ENCODE measurements at places on chromosomes 2 and 18. TPM values are rescaled to one million over a fixed set of nuclear protein-coding genes. Genes with fewer than 3 reads are reported as not detected.
A peak's percentile ranks its signal among the peaks of the same experiment; 100 is the strongest.

POTEJ gene
- total RNA-seq, result 0.60 TPM

TRAK2 gene
- total RNA-seq, result 78.9 TPM

DNA sequence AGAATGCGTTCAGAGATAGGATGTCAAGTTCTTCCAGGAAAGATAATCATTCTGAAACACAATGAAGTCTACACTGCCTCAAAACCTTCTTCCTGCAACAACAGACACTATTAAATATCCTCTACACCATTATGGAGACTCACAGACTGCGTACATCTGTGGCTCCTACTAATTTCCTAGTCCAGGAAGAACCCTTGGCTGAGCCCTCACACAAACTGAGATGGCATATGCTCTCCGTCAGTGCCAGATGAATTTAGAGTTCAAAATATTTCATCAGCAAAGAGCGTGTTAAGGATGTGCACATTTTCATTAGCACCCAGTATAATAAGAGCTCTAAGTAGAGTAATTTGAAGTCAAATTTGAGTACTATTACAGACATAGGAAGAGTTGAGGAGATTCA, 117.2 kb downstream of the TCF4 start:
- no peak for DNase-seq

- no peak for DNase-seq
Observed at GRCh38 chr18:42436222-42436765, 481.3 kb downstream of the PIK3C3 start.

- DNase-seq, result no peak
Observed at GRCh38 chr18:24801001-24801400, 340.6 kb downstream of the HRH4 start.

DNA sequence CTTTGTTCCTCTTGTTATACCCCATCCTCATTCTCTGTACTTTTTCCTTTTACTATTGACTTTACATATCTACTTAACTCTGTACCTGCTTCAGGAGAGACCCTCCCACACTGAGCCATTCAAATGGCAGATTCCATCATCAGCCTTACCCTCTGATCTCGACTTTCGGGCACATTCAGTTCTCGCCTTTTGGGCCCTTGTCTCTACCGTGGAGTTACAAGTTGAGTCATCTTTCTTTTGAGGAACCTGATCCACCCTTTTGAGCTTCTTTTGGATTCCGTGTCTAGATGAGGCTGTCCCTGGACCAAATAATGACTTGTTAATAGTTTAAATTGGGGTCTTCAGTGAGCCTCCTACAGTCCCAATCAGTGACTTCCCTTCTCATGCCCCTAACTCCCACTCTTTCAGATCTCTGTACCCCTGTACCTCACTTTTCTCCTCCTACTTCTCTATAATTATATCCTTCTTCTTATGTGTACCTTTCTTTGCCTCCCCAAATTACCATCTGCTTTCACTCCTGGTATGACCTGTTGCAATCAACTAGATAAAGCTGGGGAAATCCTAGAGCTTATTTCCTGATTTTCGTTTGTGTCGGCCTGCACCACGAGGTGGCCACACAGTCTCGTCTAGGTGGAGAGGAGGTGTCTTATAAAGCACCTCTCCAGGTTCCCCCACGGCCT, 17.2 kb downstream of the SP110 start:
- no peak for DNase-seq

FNDC4 gene
- 0.80 TPM for total RNA-seq

GRCh38 chr2:241123816-241124536, 21.9 kb upstream of the MTERF4 start:
- DNase-seq, result peak; percentile 70

TCF23 gene
- total RNA-seq, result not detected

DNA sequence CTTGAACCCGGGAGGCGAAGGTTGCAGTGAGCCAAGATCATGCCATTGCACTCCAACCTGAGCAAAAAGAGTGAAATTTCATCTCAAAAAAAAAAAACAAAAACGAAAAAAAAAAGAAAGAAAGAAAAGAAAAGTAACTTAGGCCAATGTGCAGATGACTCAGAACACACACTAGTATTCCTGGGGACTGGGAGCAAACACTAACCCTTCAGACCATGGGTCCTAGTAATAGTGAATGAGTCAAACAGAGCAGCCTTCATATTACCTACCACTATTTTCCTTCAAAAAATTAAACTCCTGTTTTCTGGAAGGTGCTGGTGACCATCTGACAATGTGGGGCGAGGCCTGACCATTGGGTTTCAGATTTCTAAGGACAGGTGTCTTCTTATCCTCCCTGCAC, 253.4 kb downstream of the PIEZO2 start:
- DNase-seq, result no peak

CTLA4 gene
- total RNA-seq, result not detected

SPIRE1 gene
- total RNA-seq, result 6.7 TPM

EVX2 gene
- not detected for total RNA-seq

- no peak for DNase-seq
Observed at GRCh38 chr2:190207930-190208329, 111.7 kb downstream of the HIBCH start.

DLGAP1 gene
- 7.2 TPM for total RNA-seq

DNA sequence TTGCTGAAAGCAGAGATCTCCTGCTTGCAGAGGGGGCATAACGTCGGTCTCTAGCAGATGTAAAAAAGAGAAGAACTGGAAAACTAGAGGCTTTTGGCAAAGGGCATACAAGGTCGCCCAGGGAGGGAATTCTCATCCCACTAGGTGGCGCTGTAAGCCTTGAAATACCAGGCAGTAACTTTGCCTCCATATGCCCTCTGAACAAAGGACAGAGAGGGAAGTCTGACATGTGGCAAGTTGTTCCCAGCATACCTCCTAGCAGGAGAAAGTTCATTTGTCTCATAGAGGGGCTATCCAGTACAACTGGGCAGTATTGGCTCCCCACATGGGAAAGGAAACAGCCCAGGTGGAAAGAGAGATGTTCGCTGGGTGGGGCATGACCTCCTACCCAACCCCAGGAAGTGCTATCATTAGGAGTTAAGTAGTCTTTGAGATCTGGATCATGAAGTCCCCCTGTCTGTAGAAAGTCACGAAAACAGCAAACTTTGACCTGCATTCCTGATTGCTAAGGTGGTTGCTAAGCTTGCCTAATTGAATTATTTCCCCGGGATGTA, 39.9 kb downstream of the STK17B start:
- DNase-seq, result peak; percentile 57

ANKRD36 gene
- total RNA-seq, result 46.0 TPM

C18orf54 gene
- 5.1 TPM for total RNA-seq

DNA sequence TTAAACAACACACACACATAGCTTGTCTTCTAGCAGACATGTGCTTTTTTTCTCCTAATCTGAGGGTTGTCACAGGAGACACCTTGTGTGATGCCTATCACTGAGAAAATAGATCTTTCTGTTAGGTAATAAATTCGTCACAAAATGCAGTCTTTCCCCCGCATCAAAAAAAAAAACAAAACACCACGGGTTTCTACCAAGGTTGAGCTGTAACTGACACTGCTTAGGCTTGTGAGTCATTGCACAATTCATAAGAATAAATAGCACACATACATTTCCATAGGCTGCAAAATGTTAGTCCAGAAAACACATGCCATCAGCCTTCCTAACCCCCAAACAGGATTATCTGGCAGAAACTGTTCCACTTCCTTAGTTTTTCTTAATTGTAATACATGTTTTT, 6.5 kb downstream of the TMEM163 start:
- no peak for DNase-seq

- no peak for DNase-seq
Observed at GRCh38 chr2:176098366-176099158, 1.0 kb upstream of the HOXD12 start.

UGT1A3 gene
- total RNA-seq, result 2.6 TPM

DNA sequence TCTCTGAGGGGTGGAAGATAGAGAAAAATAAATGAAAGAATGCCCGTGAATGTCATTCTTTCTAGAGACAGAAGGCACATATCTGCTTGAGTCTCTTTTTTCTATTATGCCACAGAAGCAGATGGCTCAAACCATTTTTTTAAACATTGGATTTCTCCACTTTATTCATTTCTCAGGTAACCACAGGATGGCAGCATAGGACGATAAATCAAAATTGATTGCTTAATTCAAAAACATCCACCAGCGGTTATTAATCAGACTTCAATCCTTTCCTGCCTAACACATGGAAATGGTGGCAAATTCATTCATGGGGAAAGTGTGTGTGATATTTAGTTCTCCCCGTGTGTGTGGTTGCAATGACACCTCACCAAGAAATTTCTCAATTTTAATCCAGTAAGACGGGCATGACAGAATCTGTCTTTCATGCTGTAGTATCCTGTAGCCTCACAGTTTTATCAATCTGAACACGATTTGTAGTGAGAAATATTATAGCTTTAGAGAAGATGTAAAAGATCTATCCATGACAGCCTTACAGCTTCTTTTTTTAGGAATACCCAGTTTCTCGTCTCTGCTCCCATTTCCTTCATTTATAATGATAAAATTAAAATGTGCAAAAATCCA, 72.2 kb downstream of the DSC3 start:
- DNase-seq, result no peak

GRCh38 chr2:102421890-102422759, 835 bp upstream of the IL18RAP start:
- DNase-seq, result no peak

FBXO36 gene
- 0.60 TPM for total RNA-seq

DNA sequence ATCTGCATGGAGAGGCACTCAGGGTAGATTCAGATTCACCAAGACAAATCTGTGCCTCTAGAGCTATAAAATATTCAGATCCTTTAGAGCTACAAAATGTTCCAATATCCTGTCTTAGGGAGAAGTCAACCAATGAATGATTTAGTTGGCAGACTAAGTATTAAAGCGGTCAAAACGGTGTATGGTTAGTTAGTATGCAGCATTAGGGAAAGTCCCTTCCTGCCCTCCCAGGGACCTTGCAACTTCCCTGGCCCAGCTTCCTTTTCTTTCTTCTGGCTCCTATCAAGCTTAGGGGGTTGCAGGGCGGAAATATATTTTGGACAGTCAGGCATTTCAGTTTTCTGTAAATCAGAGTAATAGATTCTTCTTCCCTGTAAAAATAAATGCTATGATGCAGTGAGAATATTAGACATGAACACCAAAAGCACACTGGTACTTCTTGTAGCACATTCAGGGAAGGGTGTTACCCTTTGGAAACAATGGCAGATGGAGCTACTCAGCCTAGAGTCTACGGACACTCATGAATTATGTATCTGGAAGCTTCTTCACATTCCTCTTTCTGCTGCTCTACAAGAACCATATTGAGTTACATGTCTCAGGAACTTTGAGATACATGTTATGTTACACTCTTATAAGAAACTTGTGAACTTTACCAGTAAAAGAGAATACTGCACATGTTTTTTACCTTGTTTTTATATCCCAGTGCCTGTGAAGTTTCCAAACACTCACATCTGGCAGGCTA, 45.7 kb downstream of the CCDC93 start:
- DNase-seq, result no peak

TOGARAM2 gene
- total RNA-seq, result 3.1 TPM

- no peak for DNase-seq
Observed at GRCh38 chr2:43132683-43133301, 93.6 kb downstream of the ZFP36L2 start.

PLGLB1 gene
- 8.9 TPM for total RNA-seq

DNA sequence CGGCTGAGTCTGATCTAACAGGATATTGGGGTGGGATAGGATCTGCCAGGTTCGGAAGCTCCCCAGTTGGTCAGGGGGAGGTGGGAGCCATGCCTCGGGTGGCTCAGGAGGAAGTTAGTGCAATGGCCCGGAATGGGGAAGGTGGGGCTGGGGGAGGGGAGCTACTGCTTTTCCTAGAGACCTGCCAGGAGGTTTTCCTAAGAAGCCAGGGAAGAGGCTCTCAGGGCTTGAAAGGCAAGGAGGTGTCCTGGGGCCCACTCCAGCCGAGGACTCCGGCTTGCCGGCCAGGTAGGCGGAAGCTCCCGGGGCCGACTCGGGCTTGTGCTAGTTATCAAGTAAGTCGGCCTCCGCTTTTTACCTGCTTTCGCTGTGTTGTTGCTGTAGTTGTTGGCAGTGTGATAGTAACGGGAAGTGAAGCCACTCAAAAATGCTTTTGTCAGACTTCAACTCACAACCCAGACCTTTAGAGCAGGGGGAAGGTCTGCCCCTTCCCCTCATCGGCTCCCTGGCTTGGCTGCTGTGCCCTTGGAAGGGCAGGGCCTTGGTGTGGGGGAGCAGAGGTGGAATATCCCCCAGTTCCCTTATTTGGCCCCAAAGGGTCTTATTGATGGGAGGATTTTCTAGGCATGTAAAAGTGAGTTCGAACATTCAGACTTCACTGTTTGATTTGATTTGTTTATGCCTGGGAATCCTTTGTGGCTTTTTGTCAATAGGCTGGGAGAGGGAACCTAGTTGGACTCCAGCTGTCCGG, 5.4 kb downstream of the GDF7 start:
- DNase-seq, result no peak

DNA sequence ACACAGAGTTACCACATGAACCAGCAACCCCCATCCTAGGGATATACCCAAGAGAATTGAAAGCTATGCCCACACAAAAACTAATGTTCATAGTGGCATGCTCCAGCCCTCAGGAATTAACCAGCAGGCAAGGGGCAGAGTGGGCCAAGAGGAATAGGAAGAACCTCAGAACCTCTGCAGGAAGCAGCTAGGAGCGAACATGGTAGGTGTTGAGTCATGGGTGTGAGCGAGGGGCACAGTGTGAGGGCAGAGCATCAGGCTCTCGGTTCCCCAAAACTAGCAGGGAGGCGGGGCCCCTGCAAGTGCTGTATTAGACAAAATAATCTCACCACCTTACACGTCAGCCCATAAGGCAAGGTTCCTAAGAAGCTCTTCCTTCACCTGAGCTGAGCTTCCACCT, 5.6 kb upstream of the RUFY4 start:
- DNase-seq, result no peak

ATP8B1 gene
- 120 TPM for total RNA-seq

DNA sequence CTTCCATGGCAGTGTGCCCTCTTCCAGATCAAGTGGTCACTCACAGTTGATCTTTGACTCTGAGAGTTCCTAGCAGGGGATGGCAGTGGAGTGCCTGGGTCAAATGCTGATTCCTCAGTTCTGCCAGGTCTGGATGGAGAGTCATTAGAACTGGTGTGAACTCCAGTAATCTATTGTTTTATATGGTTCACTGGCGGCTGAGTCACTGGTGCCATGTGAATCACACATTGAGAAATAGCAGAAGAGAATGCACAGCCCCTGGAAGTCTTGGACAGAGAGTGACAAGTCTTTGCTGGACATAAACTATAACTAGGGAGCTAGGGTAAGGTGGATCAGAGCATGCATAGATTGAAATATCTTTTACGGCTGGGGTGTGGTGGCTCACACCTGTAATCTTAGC, 86.9 kb downstream of the EIF2AK3 start:
- DNase-seq, result no peak

DNA sequence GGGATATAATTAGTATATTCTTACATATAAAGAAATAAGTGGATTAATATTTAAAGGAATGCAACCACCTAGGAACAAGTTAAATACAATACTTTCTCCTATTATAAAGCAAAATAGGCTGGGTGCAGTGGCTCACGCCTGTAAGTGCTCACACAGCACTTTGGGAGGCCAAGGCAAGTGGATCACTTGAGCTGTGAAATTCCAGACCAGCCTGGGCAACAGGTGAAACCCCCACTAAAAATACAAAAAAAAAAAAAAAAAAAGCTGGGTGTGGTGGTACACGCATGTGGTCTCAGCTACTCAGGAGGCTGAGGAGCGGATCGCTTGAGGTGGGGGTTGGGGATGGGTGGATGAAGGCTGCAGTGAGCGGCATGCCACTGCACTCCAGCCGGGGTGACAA, 286.2 kb upstream of the EPC2 start:
- DNase-seq, result no peak

GRCh38 chr2:233699424-233700027, 6.8 kb downstream of the UGT1A6 start:
- DNase-seq, result no peak

Data from transverse colon (tissue), 4 donors.